Posterior cingulate gyrus (tissue), 11 donors: ENCODE measurements at places on chromosomes 12 and 14.

DNA sequence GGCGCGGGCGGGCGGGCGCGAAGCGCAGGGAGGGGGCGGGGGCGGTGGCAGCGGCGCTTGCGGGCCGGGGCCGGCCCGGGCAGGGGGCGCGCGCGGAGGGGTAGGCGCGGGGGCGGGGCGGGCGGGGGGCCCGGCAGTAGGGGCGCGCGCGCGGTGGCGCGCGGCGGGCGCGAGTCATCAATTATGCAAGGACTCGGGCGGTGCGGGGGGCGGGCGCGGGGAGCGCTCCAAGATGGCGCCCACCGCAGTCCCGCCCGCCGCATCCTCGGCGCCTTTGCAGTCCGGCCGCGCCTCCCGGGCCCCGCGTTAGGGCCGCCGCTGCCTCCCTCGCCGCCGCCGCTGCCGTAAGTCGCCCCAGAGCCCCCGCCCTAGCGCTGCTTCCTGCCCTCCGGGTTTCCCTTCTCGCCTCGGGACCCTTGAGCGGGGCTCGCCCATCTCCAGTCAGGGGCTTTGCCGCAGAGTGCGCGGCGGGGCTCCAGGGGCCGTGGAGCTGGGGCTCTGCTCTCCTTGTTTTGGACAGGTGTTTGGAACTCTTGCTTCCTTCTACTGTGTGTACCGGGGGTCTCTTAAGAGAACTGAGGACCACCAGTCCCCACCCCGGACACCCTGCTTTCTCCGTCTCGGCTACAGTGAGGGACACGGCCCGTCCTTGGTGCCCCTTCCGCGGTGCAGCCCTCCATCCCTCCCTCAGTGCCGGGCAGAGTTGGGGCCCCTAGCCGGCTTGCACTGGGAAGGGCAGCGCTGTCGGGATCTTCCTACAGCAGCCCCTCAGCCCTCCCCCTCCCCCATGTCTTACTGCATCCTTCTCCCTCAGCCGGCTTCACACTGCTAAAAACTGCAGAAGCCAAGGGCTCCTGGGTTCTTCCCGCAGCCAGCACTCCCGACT, at the start of gene SCN8A:
SCN8A (plus strand) TSS at position 218 of the 886 bp plus-strand sequence. CDS start 71,585 bp downstream, outside the sequence.
- peak; percentile 61 for DNase-seq

DNA sequence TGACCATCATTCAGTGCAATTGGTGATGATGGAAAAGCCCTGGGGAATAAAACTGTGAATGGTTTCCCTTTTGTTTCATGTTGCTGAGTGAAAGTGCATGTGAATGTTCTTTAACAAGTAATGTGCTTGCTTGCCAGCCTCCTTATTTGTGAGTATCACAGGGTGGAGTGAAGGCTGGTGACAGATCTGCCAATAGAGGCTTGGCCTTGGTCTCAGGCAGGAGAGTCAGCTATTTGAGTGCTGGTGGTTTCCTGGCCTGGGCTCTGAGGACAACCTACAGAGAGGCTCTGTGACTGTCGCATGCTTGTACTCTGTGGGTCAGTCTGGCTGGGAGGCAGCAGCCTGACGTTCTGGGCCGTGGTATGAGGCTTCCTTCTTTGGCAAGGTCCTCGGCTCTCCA, 20.7 kb downstream of the KRT85 start:
- no peak for DNase-seq

DNA sequence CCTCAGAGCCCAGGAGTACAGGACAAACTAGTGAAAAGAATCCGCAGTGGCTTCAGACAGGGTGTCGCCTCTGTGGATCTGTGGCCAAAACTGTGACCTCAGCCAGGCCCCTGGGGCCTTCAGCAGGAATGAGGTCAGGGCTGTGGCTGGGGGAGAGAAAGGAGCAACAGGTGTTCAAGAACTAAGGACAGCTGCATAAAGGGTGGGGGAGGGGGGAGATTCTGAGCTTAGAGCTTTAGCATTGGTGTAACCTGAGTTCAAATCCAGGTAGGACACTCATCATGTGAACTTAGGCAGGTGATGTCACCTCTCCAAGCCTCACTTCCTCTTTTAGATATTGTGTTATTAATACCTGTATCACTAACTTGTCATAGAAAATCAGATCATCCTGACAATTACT, 40.9 kb upstream of the CORO1C start:
- no peak for DNase-seq

GRCh38 chr14:75338398-75338797, 59.8 kb downstream of the FOS start:
- no peak for DNase-seq

GRCh38 chr12:46699986-46700385, 125.8 kb downstream of the SLC38A4 start:
- DNase-seq, result no peak

GRCh38 chr12:52896190-52897100, 8.4 kb downstream of the KRT8 start:
- no peak for DNase-seq

- no peak for DNase-seq
These were observed 140.5 kb upstream of the CCND2 start for GRCh38 chr12:4133029-4133428.

GRCh38 chr12:43308776-43309175, 243.2 kb downstream of the ADAMTS20 start:
- no peak for DNase-seq

- DNase-seq, result no peak
These were observed 3.3 kb downstream of the DCN start for GRCh38 chr12:91179315-91179714.

GRCh38 chr12:10749700-10750384, 26.7 kb upstream of the YBX3 start:
- peak; percentile 64 for DNase-seq

GRCh38 chr12:54018468-54018984, 9.7 kb upstream of the HOXC6 start:
- DNase-seq, result no peak

- no peak for DNase-seq
These were observed 200.7 kb downstream of the KCNH5 start for GRCh38 chr14:62844546-62844945.

DNA sequence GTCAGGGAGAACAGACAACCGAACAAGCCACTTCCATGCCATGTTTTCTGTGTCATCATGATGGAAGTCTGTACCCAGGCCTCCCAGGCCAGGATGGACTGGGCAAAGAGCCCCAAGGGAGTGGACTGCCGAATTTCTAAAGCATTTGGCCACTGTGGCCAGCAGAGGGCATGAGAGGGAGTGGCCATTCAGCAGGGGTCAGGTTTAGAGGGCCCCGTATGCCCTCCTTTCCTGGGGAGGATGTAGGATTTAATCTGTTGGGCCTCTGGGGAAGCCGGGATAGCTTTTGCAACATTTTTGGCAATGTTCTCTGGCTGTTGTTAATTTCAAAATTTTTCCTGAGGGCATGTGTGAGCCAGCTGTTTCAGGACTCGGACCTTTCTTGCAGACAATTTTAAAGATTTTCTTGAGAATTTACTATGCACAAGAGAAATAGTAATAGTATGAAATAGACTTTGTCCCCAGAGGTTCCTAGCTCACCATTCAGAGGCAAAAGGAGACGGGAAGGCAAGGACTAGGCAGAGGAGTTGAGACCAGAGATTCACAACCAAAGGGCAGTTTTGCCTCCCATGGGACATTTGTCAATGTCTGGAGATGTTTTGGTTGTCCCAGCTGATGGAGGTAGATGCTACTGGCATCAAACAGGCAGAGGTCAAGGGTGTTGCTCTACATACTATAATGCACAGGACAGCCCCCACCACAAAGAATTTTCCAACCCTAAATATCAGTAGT, 18.0 kb downstream of the ACACB start:
- DNase-seq, result no peak

DNA sequence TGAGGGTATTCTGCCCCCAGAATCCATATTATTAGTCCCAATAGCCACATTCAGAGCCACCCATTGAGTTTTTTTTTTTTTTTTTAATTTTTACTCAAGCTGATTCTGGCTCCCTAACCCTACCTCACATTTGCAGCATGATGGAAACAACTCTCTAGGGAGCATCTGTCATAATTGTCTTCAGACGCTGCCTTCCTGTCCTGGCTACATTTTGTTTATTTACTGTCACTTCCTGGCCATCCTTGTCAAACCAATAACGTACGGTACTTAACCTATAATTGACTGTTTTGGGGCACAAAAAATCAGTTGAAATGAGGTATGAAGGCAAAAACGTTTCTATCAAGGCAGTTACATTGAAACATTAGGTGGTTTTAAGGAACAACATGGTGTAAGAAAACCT, 2.1 kb downstream of the GLIPR1 start:
- DNase-seq, result no peak

- DNase-seq, result no peak
These were observed 81.0 kb downstream of the ETV6 start for GRCh38 chr12:11730299-11731041.
